ENCODE measurements at places on chromosomes 16 and 17.

- no peak for DNase-seq
Observed at GRCh38 chr16:1057252-1057932, 15.2 kb upstream of the SSTR5 start.

- DNase-seq: no peak
Observed at GRCh38 chr16:21194771-21195301, 16.5 kb downstream of the ZP2 start.

GRCh38 chr17:80689129-80689619, 144.5 kb downstream of the RPTOR start:
- DNase-seq: no peak

DNA sequence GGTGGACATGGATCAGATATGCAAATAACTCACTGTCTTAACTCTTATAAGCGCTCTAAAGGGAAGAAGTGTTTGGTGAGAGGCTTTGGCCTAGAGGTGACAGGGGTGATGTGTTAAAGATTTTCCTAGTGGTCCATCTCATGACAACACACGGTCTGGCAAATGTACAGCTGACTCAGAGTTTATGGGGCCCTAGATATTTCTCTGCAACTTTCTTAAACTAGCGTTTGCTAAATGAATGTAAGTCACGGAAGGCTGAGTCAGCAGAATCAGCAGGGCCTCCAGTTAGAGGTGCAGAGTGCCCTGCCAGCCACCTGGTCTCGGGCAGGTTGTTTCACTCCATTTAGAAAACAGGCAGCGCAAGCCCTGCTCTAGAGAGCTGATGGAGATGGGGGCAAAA, 40.1 kb downstream of the CLEC16A start:
- no peak for DNase-seq

- DNase-seq: no peak
Observed at GRCh38 chr17:69729944-69730343, 315.4 kb downstream of the MAP2K6 start.

GRCh38 chr17:78330570-78331224, 29.2 kb downstream of the SOCS3 start:
- no peak for DNase-seq

DNA sequence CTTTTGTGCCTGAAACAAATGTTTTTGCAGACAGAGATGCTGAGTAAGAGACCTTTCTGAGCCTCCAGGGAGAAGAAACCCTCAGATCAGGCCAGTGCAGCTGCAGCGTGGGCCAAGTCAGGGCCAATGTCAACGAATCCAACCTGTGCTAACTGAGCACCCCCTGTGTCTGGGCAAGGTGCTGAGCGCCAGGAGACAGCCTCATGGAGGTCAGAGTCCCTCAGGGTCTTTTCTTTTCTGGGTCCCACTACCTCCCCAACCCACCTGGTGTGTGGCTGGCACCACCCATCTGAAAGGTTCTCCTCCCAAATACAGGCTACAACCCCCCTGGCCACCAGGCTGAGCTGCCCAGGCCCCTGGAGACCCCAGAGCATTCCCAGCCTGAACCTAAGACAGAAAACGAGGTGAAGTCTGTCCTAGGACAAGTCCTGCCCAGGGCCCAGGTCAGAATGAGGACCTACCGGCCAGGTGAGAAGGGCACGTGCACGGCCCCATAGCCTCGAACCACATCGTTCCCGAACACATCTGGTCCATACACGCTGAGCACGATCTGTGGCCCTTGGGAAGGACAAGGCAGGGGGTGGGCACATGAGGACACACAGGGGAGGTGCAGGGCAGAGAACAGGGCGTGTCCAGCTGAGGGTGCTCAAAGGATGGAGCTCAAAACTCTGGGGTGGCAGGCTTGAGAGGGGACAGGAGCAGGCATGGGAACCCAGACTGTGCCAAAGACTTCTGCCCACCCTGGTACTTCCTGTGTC, 15.0 kb downstream of the B9D1 start:
- DNase-seq: no peak

DNA sequence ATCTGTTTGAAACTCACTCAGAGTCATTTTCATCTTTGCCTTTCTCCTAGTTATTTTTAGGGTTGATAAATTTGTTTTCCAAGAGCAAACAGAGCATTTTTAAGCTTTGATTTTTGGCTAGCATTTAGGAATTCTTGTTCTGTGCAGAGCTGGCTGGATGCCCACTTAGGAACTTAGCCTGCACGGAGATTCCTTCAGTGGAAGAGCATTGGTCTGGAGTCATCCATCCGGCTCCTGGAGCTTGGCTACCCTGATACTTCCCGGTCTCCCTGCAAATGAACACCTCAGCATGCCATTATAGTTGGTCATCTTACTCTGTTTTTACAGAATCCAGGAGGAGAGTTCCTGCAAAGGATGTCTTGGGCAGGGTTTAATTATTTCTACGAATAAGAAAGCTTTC, 57.1 kb downstream of the SPECC1 start:
- DNase-seq: peak; percentile 62

GRCh38 chr16:3787924-3788661, 70.8 kb upstream of the TRAP1 start:
- DNase-seq: no peak

DNA sequence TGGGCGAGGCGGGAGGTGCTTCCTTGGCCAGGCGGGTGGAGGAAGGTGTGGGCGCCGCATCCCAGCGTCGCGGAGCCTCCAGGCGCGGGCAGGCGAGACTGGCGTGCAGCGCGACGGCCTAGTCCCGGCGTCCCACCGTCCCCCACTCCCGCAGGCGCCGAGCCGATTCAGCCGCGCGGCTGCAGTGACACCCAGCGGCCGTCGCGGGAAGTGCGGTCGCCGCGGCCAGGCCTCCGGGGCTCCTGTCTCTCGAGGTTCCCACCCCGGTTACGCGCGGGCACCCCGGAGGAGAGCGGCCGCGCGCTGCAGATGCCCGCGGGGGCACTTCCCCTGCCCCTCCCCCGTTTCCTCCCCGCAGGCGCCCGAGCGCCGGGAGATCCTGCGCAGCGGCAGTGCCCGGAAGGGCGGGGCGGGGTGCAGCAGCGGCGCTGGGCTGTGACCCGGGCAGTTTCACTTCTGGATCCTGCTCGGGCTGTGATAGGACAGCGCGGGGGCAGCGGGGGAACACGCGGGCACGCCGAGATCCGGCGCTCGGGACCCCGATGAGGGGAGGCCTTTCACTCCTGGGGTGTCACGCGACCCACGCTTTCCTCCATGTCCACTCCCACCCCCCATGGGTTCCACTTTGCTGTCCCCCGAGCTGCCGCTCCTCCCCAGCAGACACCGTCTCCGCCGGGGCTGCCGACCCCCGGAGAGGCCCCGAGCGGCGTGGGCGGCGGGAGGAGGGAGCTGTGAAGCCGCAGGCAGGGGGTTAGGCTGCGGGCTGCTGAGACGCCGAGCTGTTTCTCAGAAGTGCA, 16.6 kb downstream of the GRB7 start:
- peak; percentile 76 for DNase-seq

GRCh38 chr17:50277357-50277754, 3.1 kb downstream of the TMEM92 start:
- DNase-seq: no peak

DNA sequence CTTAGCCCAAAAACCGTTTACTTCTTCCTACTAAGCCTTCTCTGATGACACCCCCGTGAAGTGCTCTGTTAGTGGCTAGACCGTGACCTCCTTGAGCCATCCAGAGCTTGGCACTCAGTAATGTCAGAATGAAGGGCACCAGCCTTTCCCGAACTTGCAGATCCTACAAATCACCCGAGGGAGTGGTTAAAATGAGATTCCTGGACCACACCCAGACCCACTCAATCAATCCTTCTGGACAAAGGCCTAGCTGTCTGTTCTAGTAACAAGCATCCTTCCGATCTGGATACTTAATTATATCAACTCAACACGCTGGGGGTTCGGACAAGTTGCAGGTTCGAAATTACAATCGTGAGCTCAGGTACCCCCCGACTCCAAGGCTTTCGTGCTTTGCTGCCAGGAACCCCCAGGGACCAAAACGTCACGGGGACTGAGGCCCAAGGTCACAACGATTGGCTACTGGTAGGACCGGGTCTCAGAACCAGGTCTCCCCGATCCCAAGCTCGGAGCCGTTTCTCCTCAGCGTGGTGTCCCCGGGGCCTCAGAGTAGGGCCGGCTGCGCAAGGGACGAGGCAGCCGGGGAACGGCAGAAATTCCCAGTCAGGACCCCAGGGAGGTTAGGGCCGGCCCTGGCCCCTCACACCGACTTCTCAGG, 527 bp downstream of the CIAPIN1 start:
- no peak for DNase-seq

DNA sequence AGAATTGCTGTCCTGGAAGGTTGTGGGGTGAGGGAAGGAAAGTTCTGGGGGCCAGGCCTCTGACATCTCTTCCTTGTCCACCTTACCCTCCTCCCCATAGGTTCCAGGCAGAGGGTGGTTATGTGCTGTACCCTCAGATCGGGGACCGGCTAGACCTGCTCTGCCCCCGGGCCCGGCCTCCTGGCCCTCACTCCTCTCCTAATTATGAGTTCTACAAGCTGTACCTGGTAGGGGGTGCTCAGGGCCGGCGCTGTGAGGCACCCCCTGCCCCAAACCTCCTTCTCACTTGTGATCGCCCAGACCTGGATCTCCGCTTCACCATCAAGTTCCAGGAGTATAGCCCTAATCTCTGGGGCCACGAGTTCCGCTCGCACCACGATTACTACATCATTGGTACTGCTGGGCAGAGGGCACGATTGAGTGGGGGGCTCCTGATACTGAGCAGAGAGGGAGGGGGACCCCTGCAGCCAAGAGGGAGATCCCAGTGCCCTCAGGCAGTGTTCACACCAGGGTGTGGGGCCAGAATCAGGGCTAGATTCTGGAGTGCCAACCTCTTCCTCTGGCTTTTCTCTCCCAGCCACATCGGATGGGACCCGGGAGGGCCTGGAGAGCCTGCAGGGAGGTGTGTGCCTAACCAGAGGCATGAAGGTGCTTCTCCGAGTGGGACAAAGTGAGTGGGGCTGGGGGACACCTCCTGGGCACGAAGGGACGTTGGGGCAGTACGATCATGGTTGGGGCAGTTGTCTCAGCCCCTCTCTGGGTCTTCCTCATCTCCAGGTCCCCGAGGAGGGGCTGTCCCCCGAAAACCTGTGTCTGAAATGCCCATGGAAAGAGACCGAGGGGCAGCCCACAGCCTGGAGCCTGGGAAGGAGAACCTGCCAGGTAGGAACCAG, 3.1 kb downstream of the EFNB3 start:
- DNase-seq: no peak

GRCh38 chr16:78689536-78689935, 590.1 kb downstream of the WWOX start:
- no peak for DNase-seq

DNA sequence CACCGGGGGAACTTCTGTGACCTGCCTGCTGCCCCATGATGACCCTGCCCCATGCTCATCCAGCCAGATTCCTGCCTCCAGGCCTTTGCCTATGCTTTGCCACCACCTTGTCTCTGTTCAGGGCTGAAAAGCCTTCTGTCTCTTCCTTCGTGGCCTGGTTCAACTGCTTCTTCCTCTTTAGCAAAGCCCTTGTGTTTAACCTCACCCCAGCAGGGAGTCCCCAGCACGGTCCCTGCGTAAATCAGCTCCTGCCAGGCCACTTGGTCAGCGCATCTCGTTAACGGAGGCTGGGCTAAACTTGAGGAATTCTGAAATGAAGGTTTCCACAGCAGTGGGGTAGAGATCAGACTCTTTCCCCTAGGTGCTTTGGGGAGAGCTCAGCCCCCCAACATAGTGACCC, 16.1 kb upstream of the KCNJ12 start:
- no peak for DNase-seq

DNA sequence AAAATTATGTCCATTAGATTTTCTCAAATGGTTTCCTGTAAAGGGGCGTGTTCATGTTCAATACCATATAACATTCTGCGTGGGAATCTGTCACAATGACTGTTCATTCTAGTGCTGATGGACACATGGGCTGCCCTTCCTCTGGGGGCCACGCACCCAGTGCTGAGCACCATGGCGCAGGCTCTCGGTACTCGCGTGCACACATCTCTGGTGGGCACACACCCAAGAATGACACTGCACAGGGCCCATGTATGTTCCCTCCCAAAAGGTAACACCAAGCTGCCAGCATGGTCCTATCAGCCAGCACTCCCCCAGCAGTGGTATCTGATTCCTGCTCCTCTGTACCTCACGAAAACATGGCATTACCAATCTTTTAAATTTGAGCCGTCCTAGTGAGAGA, 13.7 kb downstream of the B9D1 start:
- no peak for DNase-seq

GRCh38 chr17:29836643-29837042, 93.4 kb downstream of the SSH2 start:
- no peak for DNase-seq

DNA sequence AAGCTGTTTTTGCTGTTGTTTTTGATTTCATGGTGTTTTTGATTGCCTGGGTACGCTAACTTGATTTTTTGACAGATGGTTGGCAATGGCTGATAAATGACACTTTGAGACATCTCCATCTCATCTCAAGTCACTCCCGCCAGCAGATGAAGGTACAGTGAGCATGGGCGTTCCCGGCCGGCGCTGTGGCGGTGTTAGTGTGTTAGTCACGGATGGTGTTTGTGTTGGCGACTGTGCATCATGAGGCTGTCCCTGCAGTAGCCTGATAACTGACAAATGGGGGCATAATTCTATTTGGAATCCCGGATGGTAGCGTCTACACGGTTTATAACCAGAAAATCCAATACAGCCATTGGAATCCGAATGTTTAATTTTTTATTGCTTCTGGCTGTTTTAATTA, 81.6 kb upstream of the ZNF750 start:
- DNase-seq: no peak

GRCh38 chr17:19771971-19772630, 24.0 kb upstream of the ALDH3A1 start:
- DNase-seq: no peak

- no peak for DNase-seq
Observed at GRCh38 chr16:80122115-80122514, 418.7 kb upstream of the DYNLRB2 start.

GRCh38 chr17:41799366-41799765, 12.4 kb downstream of the P3H4 start:
- DNase-seq: no peak

GRCh38 chr17:933312-934073, 46.1 kb downstream of the NXN start:
- peak; percentile 95 for DNase-seq

DNA sequence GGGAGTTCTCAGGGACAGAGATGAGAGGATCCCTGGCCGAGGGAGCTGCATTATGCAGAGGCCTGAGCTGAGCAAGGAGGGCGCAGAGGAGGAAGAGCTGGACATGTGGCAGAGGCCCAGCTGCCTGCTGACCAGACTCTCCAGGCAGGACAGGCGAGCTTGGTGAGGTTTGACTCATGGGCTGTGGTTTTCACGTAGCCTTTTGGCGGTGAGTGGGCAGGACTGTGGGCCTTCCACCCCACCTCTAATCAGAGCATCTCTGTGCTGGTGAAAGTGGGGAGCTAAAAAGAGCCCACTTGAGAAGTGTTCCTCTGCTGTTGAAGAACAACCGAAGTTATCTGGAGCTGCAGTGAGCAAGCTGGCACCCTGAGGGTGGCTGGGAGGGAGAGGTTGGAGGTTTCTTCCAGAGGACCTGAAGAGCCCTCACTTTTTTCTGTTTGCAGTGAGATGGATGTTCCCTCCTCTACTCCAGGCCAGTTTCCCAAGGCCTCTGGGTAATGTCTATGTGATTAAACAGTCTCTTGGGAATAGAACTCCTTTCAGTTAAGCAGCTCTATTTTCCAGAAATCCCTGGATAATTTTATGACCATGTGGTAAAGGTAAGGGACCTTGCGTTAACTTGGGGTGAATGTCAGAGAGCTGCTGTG, 11.9 kb downstream of the EPN2 start:
- no peak for DNase-seq

GRCh38 chr17:31073411-31073810, 21.4 kb upstream of the NF1 start:
- DNase-seq: no peak

Measured in SW 1271 (cell line).